ENCODE measurements at places on chromosomes 1 and 21.

GRCh38 chr1:61687901-61688300 is 37.0 kb downstream of the TM2D1 start:
- DNase-seq: no peak

GRCh38 chr21:35204125-35204524 is 155.0 kb upstream of the RUNX1 start:
- no peak for DNase-seq

GRCh38 chr1:31572323-31573104 is 3.8 kb upstream of the TINAGL1 start:
- no peak for DNase-seq

DNA sequence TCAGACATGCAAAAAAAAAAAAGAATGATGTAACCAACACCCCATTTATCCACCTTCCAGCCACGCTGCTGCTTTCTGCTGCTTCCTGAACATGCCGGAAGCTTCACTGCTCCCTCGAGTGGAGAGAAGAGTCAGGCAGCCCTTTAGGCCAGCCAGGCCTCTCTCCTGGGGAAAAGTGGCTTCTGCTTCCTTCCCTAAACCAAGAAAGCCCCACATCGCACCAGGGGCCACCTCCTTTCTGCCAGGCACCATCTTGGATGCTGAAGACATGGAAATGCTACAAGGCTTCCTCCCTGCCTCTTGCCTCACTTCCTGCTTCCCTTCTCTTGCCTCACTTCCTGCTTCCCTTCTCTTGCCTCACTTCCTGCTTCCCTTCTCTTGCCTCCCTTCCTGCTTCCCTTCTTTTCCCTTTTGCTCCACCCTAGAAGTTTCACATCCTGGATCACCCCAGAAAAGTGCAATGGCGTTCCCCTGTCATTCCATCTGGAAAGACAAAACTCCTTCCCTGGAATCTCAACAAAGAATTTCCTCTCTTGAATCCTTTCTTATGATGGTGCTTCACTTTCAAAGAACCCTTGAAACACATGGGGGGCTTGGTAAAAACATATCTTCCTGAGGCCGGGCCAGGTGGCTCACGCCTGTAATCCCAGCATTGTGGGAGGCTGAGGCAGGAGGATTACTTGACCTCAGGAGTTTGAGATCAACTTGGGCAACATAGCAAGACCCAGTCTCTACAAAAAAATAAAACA is 18.7 kb downstream of the TNFRSF8 start:
- no peak for DNase-seq

DNA sequence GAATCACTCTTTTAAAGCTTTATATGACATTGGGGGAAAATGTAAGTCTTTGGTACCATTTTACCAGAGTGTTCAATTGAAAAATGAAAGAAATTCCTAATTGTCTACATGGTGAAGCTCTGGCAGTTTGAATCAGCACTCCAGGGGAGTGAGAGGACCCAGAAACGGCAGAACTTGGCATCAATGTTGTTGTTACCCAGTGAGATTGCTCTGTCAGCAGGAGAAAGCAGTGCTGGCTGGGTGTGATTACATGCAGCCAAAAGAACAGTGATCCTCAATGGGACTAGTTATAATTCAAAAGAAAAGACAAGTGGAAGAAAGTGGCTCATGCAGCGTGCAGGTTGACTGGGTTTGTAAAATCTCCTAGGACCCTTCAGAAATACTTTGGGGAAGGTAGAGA is 206.4 kb downstream of the PTPRC start:
- no peak for DNase-seq

GRCh38 chr1:52636721-52637695 is 4.0 kb downstream of the SHISAL2A start:
- DNase-seq: no peak

- DNase-seq: peak; percentile 37
Observed at GRCh38 chr1:34929497-34929852, at the start of gene DLGAP3. DLGAP3 (minus strand) TSS chr1:34929650; CDS start chr1:34905383, 24,267 bp downstream.

DNA sequence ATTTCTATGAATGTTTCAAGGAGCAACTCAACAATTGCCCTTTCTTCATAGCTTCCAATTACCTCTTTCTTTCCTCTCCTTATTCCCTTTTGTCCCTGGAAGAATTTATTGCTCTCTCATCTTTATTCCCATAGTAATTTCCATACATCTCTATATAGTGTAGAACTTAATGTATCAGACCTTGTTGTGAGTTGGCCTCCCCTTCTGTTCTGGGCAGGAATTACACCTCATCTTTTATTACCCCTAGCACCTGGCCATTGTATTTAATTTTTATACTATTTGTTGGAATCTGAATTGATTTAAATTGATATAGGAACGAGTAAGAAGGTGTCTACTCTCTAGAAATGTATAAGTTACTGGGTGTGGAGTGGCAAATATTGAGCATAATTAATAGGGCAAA is 114.5 kb downstream of the CACHD1 start:
- DNase-seq: no peak

GRCh38 chr1:25517476-25518394 is 25.7 kb upstream of the LDLRAP1 start:
- DNase-seq: no peak

GRCh38 chr1:210262167-210262896 is 29.7 kb downstream of the SERTAD4 start:
- no peak for DNase-seq
